ENCODE measurements at places on chromosomes 13 and 19.

- DNase-seq, result no peak
Observed at GRCh38 chr19:495402-496111, 729 bp upstream of the MADCAM1 start.

GRCh38 chr13:72097568-72097967 lies 230.6 kb upstream of the DACH1 start:
- no peak for DNase-seq

- DNase-seq, result no peak
Observed at GRCh38 chr19:47373246-47374240, 24.4 kb downstream of the DHX34 start.

GRCh38 chr19:10431254-10431942 lies 11.1 kb downstream of the PDE4A start:
- no peak for DNase-seq

DNA sequence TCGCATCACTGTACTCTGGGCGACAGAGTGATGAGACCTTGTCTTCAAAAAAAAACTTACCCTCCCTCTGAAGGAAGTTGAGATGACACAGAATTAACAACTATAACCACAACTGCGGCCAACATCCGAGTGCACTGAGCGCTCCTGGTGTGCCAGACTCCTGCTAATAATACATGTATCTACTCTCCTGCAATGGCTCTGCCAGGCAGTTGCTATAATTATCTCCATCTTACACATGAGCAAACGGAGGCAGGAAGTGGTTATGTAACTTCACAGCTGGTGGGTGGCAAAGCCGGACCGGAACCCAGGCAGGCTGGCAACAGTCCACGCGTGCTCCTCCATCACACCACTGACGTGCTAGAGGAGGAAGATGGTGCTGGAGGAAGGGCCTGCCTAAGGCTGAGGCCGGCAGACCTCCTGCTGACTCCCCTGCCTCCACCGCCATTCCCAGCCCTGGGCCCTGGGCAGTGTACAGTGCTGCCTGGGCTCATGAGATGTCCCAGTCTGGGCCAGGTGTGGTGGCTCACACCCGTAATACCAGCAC lies 12.6 kb downstream of the XRCC1 start:
- DNase-seq, result peak; percentile 49

GRCh38 chr19:33678796-33679585 lies 57.2 kb downstream of the CHST8 start:
- no peak for DNase-seq

- peak; percentile 97 for DNase-seq
Observed at GRCh38 chr19:1094978-1095701, at the start of gene POLR2E. POLR2E (minus strand) TSS chr19:1095375; CDS start chr19:1095315, 60 bp downstream.

GRCh38 chr13:98492335-98493041 lies 84.4 kb downstream of the STK24 start:
- DNase-seq, result no peak

DNA sequence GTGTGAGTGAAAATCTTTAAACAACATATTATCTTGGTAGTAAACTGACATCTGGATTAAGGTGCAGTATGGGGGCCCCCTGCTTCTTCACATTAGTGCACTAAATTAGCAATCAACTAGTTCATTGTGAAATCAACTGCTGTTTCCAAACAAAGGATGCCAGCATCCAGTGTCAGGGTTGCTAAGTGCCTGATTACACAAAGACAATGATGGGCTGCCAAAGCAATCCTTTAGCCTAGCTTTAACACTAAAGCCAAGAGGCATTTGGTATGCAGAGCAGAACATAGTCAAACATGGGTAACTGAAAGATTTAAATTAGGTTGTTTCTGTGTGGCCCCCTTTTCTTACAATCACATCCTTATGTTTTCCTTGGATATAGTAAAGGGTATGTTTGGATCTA lies 543.1 kb upstream of the SLITRK5 start:
- DNase-seq, result no peak

DNA sequence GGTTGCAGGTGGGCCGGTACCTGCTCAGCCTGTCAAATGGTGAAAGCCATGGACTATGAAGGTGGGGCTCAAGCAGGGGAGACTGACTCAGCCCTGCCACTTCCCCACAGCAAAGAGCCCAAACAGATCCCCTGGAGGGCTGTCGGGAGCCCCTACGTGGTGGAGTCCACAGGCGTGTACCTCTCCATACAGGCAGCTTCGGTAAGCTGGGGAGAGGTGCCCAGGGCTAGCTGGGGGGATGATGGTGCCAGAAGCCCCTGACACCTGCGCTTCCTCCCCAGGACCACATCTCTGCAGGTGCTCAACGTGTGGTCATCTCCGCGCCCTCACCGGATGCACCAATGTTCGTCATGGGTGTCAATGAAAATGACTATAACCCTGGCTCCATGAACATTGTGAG lies 3.2 kb upstream of the TMEM147 start:
- no peak for DNase-seq

DNA sequence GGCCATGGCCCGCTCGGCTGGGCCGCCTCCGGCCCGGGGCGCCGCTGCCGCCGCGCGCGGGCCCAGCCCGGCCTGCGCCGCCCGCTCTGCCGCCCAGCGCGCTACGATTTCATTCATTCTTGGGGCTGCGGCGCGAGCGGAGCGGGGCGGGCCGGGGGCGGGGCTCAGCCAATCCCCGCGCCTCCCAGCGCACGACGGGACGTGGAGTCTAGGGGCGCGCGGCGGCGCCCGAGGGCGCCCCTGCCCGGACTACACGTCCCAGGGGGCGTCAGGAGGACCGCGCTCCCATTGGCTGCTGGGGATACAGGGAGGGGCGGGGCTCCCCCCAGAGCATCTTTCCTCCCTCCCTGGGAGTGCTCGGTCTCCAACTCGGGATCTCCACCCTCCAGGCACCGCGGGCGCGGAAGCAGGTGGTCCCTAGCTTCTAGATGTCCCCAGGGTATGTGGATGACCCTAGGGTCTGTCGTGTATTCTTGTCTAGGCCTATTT lies 5.6 kb upstream of the DPF1 start:
- peak; percentile 28 for DNase-seq

DNA sequence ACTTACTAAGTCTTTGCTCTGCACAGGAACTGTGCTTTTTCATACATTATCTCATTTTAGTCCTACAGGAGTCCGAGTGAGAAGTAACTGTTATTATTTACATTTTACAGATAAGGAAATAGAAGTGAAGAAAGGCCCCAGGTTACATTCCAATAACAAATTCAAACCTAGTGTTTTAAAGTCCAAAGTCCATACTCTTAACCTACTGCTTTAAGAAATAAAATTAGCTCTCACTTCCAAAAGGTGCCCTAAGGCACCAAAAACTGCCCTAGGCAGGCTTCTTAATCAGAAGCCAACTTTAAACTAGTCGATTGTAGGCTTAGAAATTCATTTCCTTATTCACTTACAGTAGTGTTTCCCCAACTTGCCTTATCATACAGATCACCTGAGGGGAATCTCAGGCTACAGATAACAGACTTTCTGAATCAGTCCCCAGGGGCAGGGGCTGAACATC lies 555.9 kb downstream of the DIAPH3 start:
- DNase-seq, result no peak

- no peak for DNase-seq
Observed at GRCh38 chr19:10749435-10750384, 31.8 kb downstream of the DNM2 start.

DNA sequence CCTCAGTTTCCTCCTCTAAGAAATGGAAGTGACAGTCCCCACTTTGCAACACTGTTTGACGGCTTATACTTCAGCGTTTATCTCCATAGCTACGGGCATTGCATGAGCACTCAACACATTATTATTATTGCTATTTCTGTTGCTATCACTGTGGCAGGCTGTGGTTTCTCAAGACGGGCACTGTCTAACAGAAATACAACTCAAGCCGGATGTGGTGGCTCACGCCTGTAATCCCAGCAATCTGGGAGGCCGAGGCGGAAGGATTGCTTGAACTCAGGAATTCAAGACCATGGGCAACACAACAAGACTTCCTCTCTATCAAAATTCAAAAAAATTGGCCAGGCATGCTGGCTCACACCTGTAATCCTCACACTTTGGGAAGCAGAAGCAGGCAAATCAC lies 4.9 kb upstream of the ZSWIM4 start:
- no peak for DNase-seq

DNA sequence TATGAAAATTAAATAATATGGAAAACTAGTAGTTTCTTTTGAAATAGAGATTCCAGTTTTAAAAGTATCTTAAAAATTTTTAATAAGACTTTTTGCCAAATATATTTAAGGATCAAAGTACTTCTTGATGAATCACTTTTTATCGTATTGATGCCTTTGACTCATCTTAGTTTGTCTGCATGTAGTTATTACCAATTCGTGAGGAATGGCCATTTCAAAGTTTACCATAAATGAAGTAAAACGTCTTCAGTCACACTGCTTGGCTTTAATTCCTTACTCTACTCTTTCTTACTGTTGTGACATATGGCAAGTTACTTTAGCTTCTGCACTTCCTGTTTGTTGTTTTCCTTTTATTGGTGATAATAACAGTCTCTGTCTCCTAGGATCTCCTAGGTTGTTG lies 38.3 kb downstream of the NDFIP2 start:
- DNase-seq, result no peak

- no peak for DNase-seq
Observed at GRCh38 chr19:39953915-39954314, 17.1 kb upstream of the PSMC4 start.

DNA sequence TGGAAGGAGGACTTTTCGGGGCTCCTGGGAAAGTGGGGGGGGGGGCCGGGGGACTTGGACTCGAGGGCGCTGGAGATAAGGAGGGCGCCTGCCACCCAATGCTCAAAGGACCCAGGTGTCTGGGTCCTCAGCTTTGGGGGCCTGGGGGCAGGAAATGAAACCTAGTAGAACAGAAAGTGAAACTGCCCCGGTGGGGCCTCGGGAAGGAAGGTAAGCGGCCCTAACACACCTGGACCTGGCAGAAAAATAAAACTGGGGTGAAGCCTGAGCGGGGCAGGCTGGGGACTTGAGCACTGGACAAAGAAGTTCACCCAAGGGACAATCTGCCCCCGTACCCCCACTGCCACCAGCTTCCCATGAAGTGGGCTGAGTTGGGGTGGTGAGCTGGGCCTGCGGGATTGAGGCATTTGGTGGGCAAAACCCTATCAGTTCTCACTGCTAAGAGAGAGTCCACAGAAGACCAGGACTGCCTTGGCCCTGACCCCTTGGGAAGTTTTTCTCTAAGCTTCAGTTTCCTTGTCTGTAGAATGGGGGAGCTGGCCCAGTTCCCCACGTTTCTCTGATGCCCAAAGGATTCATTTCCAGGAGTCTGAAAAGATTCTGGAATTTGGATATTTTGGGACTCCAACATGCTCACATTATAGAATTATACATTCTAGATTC lies 2.3 kb downstream of the PRKD2 start:
- DNase-seq, result peak; percentile 59

DNA sequence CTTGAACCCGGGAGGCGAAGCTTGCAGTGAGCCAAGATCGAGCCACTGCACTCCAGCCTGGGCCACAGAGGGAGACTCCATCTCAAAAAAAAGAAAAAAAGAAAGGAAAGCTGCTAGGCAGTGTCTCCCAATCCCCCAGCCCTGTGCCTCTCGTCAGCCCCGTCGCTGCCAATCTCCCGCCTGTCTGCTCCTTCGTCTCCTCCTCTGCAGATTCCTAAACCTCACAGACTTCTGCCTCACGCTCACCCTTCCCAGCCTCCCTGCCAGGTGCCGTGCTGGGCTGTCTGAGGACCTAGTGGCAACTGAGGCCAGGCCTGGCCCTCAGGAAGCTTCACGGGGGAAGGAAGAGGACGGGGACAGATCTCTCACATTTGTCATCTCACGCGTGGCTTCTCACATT lies 21.5 kb downstream of the DPF1 start:
- DNase-seq, result no peak

- DNase-seq, result no peak
Observed at GRCh38 chr13:112907286-112907685, 61.7 kb upstream of the MCF2L start.

GRCh38 chr13:42007844-42008243 lies 40.6 kb upstream of the DGKH start:
- DNase-seq, result no peak

GRCh38 chr13:61760102-61760501 lies 344.5 kb upstream of the PCDH20 start:
- DNase-seq, result no peak

- DNase-seq, result no peak
Observed at GRCh38 chr19:35206855-35207254, 21.7 kb downstream of the FAM187B start.

GRCh38 chr13:44414716-44415115 lies 41.1 kb downstream of the SERP2 start:
- no peak for DNase-seq

DNA sequence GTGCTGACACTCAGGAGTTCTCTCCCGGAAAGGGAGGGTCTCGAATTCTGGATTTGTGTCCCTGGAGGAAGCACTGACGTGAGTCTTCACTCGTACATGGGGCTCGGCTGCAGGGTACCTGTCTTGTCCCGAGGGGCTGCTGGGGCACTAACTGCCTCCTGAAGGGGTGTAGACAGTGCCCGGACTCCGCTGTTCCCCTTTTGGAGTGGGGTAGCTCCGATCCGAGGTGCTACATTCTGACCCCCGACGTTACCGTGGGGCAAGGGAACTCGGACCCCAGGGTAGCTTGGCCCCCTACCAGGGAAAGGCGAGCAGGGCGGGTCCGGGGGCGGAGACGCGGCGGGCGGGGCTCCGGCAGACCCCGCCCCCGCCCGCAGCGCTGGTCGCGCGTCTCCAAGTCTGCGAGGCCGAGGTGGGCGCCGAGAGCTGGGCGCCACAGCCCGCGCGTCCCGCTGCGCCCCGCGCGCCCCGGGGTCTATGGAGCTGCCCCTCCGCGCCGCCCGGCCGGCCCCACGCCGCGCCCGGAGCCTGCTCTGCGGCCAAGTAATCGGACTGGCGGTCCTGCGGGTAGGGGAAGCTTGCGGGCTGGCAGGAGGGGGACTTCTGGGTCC lies at the start of gene NPAS1:
TSS of gene NPAS1 (plus strand) at position 407 of the 611 bp plus-strand sequence. CDS start 1,211 bp downstream, outside the sequence.
- DNase-seq, result no peak

DNA sequence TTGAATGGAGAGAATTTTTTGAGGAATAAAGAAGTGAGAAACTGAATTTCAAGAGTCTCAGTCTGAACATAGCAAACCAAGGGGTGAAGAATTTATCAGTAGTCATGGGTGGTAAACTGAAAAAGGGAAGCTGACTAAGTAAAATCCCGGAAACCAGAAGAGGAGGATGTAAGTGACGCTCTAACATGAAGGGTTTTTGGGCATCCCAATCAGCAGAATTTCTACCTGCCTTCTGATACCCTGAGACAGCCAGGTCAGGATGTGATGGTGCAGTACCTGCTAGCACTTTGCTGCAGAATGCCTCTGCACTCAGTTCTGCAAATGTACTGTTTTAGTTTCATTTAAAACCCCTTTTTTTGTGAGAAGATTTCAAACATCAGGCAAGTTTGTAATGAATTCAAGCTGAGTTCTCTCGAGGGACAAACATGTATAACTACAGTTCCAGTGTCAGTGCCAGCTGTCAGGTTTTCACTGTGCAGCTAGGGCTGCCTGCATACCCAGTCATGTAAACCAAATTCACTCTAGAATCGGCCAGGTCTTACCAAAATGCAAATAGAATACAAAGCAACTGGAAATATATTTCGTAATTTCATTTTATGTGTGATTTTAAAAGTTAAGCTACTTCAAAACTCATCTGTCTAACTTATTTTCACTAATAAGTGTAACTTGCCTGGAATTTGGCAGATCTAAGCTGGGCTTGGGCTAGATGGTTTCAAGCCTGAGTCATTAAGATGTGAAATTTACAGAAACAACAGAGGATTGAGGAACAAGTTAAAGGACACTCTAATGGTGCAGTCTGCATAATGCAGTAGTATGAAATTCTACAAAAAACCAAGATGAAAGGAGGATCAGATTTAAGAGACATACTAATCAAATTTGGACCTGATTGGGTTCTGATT lies 13.8 kb downstream of the METTL21C start:
- DNase-seq, result no peak
